Activated CD8-positive, alpha-beta memory T cell treated with anti-CD3 and anti-CD28 coated beads, Interleukin-2, amount 10 ng/mL, durations not matched to agents 7 days and 5 days (primary cell): ENCODE measurements at places on chromosomes 4 and X. TPM values are rescaled to one million over a fixed set of nuclear protein-coding genes. Genes with fewer than 3 reads are reported as not detected.

FHDC1 gene
- total RNA-seq, result 0.12 TPM

GSX2 gene
- not detected for total RNA-seq

- no peak for DNase-seq
These were observed 70.1 kb downstream of the CHM start for GRCh38 chrX:85977218-85977617.

DNA sequence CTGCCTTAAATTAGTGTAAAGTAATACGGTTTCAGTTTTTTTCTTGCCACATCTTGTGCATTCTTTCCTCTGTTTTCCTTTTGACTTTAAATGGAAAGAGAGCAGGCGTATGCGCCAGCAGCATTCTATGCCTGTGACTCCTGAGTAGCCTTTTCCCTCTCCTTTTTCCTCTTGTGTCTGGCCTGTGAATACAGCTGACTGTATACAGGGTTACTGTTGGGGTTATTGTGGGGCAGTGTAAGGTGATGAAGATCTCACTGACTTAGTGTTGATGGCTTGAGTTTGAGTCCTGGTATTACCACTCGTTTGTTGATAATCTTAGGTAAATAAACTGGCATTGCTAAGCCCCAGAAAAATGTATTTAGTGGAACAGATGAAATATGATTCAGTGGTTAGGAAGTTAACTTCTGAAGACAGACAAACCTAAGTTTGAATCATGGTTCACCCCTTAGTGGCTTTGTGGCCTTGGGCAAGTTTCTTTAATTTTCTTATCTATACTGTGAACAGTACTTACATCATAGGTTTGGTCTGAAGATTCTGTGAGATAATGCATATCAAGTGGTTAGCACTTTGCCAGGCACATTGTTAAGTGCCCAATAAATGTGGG is 105.1 kb downstream of the FNIP2 start:
- peak; percentile 69 for DNase-seq

DNA sequence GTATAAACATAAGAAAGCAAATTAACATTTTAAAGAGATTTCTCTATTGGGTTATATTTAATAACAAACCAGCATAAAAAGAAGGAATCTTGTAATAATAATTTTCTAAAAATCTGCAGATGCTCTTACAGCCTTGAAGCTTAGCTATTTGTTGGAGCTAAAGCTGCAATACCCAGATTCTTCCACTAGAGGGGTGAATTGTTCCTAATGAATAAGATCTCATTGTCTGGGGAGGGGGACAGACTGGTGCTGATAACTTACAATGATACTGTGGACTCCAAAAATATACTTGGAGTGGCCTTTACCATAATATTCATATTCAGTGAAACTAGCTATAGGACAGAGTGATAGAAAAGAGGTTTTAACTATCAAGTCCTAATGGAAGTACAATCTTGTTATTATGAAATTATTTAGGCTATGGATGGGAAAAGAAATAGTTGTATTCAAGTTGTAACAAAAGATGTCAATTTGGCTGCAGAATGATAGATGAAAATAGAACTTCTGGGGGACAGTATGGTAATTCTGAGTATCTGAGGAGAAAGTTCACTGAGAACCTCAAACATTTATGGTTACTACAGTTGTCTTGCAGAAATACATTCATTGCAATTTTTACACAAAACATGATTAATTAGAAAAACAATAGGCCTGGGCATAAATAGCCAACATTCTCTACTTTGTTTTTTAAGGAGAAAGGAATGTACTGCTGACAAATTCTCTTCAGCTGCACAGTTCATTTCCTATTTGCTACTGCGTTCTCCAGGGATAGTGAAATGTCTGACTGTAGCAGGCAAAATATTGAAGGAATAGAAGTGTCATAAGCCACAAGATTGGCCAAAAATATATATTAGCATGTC is 443.3 kb downstream of the GBA3 start:
- DNase-seq, result no peak

GRCh38 chrX:130895299-130895698 is 7.7 kb downstream of the ENOX2 start:
- DNase-seq, result no peak
